ENCODE measurements at places on chromosomes 6 and 20. TPM values are rescaled to one million over a fixed set of nuclear protein-coding genes. Genes with fewer than 3 reads are reported as not detected.

TAGAP gene
- total RNA-seq: not detected

KCNK16 gene
- not detected for total RNA-seq

PRL gene
- not detected for total RNA-seq

MAS1 gene
- total RNA-seq: not detected

MKKS gene
- 25.9 TPM for total RNA-seq

MOXD1 gene
- total RNA-seq: 1.8 TPM

MUC21 gene
- total RNA-seq: not detected

RNF182 gene
- 3.8 TPM for total RNA-seq

SLC26A8 gene
- not detected for total RNA-seq

GLP1R gene
- not detected for total RNA-seq

GPR31 gene
- not detected for total RNA-seq

RAET1G gene
- 10.6 TPM for total RNA-seq

HMGA1 gene
- 740 TPM for total RNA-seq

TRAPPC3L gene
- not detected for total RNA-seq

TRERF1 gene
- total RNA-seq: 10.0 TPM

SYNDIG1 gene
- total RNA-seq: 1.5 TPM

AVP gene
- not detected for total RNA-seq

XPO5 gene
- total RNA-seq: 29.2 TPM

COL19A1 gene
- total RNA-seq: not detected

NRSN1 gene
- not detected for total RNA-seq

B4GALT5 gene
- total RNA-seq: 61.3 TPM

ESR1 gene
- total RNA-seq: not detected

MSH5 gene
- 10.7 TPM for total RNA-seq

PARD6B gene
- 3.1 TPM for total RNA-seq

DEFB124 gene
- total RNA-seq: not detected

FLRT3 gene
- 1.6 TPM for total RNA-seq

WRNIP1 gene
- total RNA-seq: 44.3 TPM

GRM1 gene
- total RNA-seq: 0.04 TPM

ZC2HC1B gene
- not detected for total RNA-seq

BACH2 gene
- 0.30 TPM for total RNA-seq

TMEM200A gene
- 0.08 TPM for total RNA-seq
